Renal cortex interstitium (tissue), 15 donors: ENCODE measurements at places on chromosomes 12 and 14.

DNA sequence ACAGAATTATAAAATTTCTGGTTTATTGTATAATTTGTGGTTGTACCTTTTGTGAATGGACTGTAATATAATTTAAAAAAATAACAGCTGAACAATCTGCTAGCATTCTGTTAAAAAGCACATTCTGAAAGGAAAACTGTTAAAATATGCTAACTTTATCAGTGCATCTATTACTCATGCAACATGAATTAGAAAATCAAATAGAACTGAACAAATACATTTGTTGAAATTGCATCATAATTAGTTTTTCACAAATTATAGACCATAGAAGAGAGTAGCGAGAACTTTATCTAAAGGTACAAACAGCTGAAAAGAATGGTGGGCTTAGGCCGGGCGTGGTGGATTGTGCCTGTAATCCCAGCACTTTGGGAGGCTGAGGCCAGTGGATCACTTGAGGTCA lies 33.0 kb downstream of the PTPN21 start:
- DNase-seq = no peak

- DNase-seq = no peak
These were observed 15.1 kb downstream of the SOCS2 start for GRCh38 chr12:93587611-93588010.

DNA sequence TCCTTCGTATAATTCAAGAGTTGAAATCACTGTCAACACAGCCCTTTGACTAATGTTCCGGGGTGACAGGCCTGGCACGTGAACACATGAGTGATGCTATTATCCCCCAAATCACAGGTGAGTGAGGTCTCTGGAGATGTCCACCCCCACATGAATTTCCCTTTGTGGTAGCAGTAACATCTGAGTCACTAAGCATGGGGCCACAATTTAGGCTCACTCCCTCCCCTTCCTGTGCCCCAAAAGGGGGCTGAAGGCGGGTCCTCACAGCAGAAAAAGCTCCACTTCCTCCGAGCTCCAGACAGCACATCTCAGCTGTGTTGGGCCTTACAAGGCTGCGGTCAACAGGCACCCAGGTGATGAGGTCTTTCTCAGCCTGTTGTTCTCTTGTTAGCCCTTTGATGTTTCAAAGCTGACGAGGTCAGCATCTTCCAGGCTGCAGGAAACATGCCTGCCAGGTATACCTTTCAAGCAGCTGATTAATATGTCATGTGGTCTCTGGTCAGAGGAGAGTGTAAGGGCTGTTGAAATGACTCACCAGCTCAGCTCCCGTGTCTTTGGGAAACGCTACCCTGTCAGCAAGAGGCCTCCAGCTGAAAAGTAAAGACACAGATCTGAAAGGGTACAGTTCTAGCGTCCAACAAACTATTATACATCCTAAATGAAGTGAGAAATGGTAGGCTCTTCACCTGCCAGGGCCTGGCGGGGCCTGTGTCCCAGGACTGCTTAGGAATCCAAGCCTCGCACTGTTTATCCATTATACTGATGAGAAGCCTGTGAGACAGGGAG lies 107.3 kb downstream of the ZFP36L1 start:
- no peak for DNase-seq

DNA sequence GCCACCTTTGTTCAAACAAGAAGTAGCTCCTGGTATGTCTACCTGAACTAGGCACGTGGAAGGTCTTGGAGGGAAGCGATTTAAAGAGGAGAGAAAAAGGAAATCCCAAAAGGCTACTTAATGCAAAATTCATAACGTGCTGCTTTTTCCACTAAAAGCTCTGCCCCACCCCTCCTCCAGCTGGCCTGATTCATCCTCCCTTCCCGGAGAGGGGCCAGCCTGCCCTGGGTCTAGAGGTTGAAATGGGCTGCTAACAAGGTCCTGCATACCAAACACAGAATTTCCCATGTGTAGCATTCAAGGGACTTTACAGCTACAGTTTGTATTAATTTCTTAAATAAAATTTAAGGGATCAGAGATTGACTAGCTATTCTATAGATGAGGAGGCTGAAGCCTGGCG lies 83.2 kb downstream of the KNTC1 start:
- no peak for DNase-seq

GRCh38 chr14:88870777-88871176 lies 46.3 kb downstream of the TTC8 start:
- DNase-seq = no peak

DNA sequence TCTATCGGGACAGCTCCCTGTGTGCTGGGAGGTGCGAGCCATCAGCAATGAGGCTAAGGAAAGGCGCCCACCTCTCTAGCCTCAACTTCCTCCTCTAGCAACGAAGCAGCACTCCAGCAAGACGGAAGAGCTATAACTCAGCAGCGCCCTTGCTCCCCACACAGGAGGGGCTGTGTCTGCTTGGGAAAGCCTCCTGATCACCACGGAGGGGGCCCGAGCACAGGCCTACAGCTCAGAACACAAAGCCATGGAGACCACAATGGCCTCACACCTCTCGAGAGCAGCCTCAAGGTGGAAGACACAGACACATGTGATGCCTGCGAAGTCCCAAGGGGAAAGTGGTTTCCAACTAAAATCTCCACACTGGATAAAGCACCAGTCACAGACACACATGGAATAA lies 60.4 kb downstream of the CDC42BPB start:
- DNase-seq = no peak

GRCh38 chr12:5267603-5268423 lies 164.1 kb upstream of the NTF3 start:
- no peak for DNase-seq

- DNase-seq = no peak
These were observed 242.1 kb downstream of the ADGRD1 start for GRCh38 chr12:131195796-131196195.
